ENCODE measurements at places on chromosomes 2 and 18.

DNA sequence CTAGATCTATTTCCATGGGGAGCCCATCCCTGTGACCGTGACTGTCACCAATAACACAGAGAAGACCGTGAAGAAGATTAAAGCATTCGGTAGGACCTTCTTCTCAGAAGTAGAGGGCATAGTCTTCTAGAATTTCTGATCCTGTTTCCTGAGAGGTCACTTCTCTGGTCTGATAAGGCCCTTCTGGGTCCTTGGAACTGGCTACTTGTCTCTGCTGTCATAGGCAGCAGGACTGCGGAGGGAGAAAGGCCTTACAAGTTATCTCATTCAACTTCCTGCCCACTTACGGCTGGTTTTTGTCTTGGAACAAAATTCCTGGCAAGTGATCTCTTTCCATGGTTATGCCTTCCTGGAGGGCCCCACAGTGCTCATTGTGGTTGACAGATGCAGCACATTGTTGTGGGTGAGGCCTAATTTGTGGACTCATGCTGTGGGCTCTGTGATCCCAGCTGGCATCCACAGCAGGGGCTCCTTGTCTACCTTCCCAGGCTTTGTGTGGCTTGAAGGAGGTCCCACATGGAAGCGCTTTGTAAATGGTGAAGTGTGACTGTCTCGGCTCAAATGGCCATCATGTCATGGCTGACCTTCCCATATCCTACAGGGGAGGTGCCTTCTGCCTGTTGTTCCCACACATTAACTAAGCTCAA, 22.0 kb downstream of the SAG start:
- DNase-seq, result no peak

DNA sequence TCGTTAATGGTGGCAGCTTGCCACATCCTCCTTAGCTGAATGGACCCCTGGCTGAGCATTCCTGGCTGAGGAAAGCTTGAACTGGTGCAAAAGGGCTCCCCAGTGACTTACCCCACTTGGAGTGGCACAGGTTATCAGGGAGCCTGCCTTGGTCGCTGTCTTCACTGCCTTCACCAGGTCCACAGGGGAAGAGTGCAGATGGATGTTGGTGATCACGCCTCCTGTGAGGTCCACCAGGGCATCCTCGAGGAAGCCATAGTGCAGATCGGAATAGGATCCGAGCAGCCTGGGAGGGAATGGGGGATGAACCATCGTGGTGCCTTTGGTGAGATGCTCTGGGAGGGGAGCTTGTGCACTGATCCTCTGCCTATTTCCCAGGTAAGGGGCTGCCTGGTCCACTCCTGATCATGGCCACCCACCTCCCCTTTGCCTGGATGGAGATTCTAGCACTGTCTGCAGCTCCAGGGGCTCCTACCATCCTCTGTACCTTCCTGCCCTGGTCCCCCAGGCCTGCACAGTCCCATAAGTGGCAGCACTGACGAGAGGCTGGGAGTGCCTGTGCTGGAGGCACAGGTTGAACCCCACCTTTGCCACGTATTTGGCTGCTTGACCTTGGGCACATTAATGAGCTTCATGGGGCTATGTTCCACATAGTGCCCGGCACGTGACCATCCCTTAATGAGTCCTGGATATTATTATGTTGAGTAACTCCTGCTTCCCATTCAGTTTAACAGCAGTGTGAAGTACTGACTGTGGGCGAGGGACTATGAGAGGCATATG, 43.0 kb downstream of the CAPN13 start:
- DNase-seq, result no peak

DNA sequence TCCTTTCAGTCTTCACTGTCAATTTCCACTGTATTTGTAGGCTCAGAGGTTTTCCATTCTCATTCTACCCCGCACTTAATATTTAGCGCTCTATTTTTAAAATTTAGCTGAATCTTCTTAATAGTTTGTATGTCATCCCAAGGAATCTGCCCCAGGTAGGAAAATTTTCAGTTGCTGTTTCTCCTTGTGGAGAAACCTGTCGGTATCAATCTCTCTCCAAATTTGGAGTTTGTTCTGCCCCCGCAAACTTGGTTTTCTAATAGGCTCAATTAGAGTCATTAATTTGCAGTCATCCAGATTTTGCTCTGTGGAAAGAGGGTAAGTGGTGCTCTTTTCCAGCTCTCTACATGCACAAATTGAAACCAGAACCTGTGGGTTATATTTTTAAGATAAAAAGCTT, 87.6 kb downstream of the DNAH6 start:
- DNase-seq, result no peak

GRCh38 chr2:230827774-230828271, 36.9 kb upstream of the ITM2C start:
- DNase-seq, result no peak

DNA sequence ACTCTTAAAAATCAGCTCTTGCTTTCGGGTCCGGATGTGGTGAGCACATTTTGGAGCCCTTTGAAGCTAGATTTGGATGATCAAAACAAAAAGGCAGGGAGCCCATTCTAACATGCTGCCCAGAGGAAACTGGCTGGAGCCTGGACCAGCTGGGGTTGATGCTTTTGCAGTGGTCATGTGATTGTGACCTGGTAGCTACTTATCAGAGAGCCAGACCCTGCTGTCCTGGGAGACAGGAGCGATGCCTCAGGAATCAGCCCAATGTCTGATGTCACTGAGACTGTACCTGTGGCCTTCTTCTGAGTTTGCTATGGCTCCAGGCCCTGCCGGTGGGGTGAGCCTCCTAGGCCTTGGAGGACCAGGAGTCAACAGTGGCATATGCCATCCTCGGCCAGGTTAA, 18.7 kb upstream of the SCLY start:
- DNase-seq, result no peak

DNA sequence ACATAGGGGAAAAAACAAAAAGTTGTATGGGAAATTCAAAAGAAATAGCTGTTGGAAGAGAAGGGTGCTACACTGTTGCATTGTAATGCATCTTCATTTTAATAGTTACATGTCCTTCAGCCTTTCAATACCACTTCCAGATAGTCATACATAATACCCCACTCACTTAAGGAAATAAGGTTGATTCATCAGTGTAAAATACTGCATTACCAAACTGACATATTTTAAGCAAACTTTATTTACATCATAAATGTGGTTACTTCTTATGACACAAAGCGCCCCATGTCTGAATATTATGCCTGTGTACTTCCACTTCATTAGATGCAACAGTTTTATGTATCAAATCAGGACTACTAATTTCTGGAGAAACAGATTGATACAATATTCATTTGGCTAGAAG, 4.5 kb downstream of the RBMS1 start:
- no peak for DNase-seq

DNA sequence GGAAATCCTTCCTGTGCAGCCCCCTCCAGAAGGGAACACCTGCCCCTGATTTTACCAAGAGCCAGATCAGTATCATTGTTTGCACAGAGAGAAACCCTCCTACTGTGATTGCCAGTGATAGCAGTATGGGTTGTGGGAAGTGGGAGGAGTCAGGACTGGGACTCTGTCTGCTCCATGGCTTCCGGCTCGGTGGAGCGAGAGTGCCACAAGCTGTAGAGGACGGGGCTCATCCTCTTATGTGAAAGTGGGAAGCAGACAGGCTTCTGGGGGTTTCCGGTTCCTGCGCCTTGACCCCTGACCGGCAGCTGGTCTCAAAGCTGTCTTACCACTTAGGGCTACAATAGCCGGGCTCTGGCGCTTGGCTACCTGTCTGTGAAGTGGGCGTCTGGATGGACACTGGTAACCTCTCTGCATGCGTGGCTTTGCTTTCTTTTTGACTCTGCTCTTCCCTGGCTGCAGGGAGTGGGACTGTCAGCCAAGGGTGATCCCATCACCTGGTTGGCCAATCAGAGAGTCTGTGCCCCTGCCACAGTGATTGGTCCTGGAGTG, 79.7 kb downstream of the BCL2L11 start:
- DNase-seq, result no peak
